ENCODE measurements at places on chromosomes 13 and 19. TPM values are rescaled to one million over a fixed set of nuclear protein-coding genes. Genes with fewer than 3 reads are reported as not detected.
A peak's percentile ranks its signal among the peaks of the same experiment; 100 is the strongest.

DNA sequence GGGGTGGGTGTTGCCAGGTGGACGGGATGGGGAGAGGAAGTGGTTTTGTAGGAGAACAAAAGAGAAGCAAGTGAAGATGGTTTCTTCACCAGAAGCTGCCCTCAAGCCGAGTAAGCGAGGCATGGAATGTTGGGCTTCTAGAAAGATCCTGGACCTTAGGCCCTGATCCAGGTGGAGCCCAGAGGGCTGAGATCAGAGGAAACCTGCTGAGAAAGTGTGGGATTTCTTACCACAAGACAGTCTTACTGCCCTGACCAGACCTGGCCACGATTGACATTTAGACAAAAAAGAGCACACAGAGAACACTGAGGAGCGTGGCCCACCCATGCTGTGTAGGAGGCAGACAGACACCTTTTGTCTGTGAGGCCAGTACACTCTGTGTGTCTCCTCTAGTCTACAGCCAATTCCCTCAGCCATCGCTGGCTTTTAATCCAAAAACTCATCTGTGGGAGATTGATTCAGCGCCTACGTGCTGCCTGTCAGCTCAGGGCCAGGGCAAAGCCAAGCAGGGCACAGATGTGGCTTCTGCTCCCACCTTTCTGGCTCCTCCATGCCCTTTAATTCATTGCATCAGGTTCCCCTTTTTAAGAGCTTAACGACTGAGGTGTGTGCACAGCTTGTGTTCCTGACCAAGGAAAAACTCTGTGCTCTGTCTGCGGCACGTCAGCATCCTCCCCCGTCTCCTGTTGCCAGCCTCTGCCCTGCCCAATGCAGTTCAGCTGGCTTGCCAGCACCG lies 123.3 kb downstream of the AKAP11 start:
- no peak for DNase-seq

LPAR2 gene
- total RNA-seq = 1.1 TPM

DDA1 gene
- 2.9 TPM for total RNA-seq

ZNF681 gene
- total RNA-seq = 0.36 TPM

- peak; percentile 62 for DNase-seq
Observed at GRCh38 chr13:24185591-24186232, 25.2 kb downstream of the SPATA13 start.

- DNase-seq = no peak
Observed at GRCh38 chr13:40666933-40667621, 636 bp upstream of the FOXO1 start.

SIGLEC7 gene
- total RNA-seq = 0.41 TPM

Data from fibroblast of the aortic adventitia (primary cell).